ENCODE measurements at places on chromosomes 2 and 18.

GRCh38 chr18:32072321-32072720 is 19.4 kb upstream of the RNF138 start:
- H3K27ac ChIP-seq = no peak overlapping the region
- H3K4me1 ChIP-seq = peaks cover 8% of the 10 kb centered on the region
- no peaks in the 10 kb centered on the region for H3K27me3 ChIP-seq
- H3K4me3 ChIP-seq = no peak overlapping the region

DNA sequence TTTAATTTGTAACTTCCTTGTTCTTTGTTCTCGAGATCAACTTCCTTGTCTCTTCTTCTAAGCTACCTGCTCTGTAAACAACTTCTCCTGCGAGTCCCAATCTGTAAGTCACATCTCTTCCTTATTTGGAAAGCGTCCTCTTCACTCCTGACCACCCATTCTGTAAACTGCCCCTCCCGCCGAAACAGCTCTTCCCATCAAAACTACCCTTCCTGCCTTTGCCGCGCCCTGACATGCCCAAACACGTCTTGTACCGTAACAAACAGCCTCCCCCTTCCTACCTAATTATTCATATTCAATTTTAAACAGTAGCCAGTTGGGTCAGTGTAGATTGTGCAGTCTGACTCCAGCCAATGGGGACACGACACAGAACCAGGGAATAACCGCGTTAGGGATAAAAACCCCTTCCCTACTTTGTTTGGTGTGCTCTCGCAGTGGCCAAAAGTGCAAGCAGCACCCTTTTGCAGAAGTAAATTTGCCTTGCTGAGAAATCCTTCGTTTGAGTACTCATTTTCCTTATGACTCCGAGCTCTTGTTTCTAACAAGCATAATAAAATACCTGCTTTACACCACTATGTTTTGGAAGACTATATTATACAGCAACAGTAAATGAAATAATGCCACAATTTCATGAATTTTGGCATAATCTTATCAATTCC is 39.8 kb downstream of the PIAS2 start:
- peaks cover 20% of the 10 kb centered on the region for H3K4me1 ChIP-seq
- peak overlapping the region; percentile 62 for H3K27ac ChIP-seq
- H3K27me3 ChIP-seq = no peaks in the 10 kb centered on the region
- DNase-seq = no peak
- no peak overlapping the region for H3K4me3 ChIP-seq

DNA sequence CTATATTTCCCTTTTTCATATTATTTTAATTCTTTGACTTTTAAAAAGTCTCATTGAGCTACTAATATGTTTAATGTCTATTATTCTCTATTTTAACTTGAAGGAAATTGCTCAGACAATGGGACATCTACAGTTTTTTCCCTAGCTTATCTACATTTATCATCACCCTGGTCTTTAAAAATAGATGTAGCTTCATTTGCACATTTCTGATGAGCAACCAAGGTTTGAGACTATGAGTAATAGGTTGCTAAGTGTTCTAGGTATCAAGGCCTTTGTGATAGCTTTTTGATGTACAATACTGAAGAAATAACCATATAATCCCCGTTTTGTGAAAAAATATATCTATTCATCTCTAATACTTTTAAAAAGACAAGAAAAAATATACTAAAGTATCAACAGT is 47.0 kb downstream of the STAT4 start:
- H3K27me3 ChIP-seq = no peaks in the 10 kb centered on the region
- H3K27ac ChIP-seq = peak overlapping the region; percentile 61
- H3K36me3 ChIP-seq = peaks cover 28% of the 10 kb centered on the region
- H3K4me1 ChIP-seq = peaks cover 69% of the 10 kb centered on the region
- no peak for DNase-seq

GRCh38 chr18:48818329-48819254 is 132.2 kb downstream of the SMAD7 start:
- no peak overlapping the region for H3K4me3 ChIP-seq
- H3K27ac ChIP-seq = no peak overlapping the region
- H3K27me3 ChIP-seq = no peaks in the 10 kb centered on the region
- no peaks in the 10 kb centered on the region for H3K36me3 ChIP-seq

- H3K27me3 ChIP-seq = no peaks in the 10 kb centered on the region
- no peak for DNase-seq
- no peak overlapping the region for H3K27ac ChIP-seq
- peaks cover 37% of the 10 kb centered on the region for H3K36me3 ChIP-seq
- H3K4me3 ChIP-seq = no peak overlapping the region
Measured at GRCh38 chr18:21513292-21513691, 87.2 kb downstream of the ESCO1 start.

- H3K4me1 ChIP-seq = no peaks in the 10 kb centered on the region
- H3K4me3 ChIP-seq = no peak overlapping the region
- peaks cover 9% of the 10 kb centered on the region for H3K27me3 ChIP-seq
- no peak for DNase-seq
Measured at GRCh38 chr2:68330691-68331090, 10.9 kb upstream of the CNRIP1 start.

GRCh38 chr2:177429688-177430325 is 37.2 kb downstream of the AGPS start:
- no peak overlapping the region for H3K4me3 ChIP-seq
- no peaks in the 10 kb centered on the region for H3K27me3 ChIP-seq
- H3K4me1 ChIP-seq = peaks cover 13% of the 10 kb centered on the region
- H3K27ac ChIP-seq = no peak overlapping the region
- H3K36me3 ChIP-seq = peaks cover 79% of the 10 kb centered on the region

GRCh38 chr2:109046925-109047508 is 58.0 kb upstream of the EDAR start:
- H3K27ac ChIP-seq = no peak overlapping the region
- no peaks in the 10 kb centered on the region for H3K27me3 ChIP-seq
- no peaks in the 10 kb centered on the region for H3K36me3 ChIP-seq

DNA sequence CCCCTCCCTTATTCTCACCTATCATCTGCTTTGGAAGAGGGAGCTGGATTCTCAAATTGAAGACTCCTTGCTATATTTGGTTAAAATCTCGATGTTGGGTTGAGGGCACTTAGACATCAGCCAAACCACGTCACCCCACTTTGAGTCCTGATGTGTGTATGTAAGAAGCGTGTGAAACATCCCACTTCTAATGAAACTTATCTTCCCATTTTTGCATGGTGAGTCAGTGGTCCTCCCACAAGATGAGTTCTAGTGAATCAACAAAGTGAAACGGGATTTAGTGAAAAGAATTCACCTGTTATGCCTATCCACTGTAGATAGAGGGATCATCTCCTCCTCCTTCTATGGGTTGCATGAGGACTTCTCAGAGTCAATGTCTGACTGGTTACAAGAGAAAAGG is 51.4 kb upstream of the SPRED2 start:
- peaks cover 6% of the 10 kb centered on the region for H3K27me3 ChIP-seq
- no peaks in the 10 kb centered on the region for H3K36me3 ChIP-seq
- no peak overlapping the region for H3K27ac ChIP-seq
- H3K4me3 ChIP-seq = no peak overlapping the region
- DNase-seq = no peak

DNA sequence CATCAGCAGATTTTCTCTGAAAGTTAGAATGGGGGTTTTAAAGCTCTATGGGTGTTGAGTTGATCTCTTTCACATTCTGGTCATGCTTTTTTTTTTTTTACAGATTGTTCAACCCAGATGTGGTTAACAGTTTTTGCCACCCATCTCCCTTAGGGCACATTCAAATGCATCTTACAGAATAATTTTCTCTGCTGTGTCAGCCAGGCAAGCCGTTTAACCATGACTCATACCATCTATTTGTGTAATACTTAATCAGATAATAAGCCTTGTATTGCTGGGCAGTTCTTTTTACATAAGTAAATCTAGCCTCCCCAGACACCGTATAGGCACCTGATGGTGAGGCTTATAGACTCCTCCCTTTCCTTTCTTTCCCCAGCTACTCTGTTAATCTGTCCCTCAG is 62.0 kb downstream of the TGIF1 start:
- peaks cover 12% of the 10 kb centered on the region for H3K4me1 ChIP-seq
- no peaks in the 10 kb centered on the region for H3K27me3 ChIP-seq
- no peak overlapping the region for H3K27ac ChIP-seq
- H3K36me3 ChIP-seq = no peaks in the 10 kb centered on the region
- peak; percentile 10 for DNase-seq
- no peak overlapping the region for H3K4me3 ChIP-seq

- no peak for DNase-seq
- no peaks in the 10 kb centered on the region for H3K36me3 ChIP-seq
- H3K4me3 ChIP-seq = no peak overlapping the region
- no peaks in the 10 kb centered on the region for H3K27me3 ChIP-seq
- H3K27ac ChIP-seq = no peak overlapping the region
Measured at GRCh38 chr2:37566517-37566981, 104.9 kb downstream of the CDC42EP3 start.

- no peaks in the 10 kb centered on the region for H3K27me3 ChIP-seq
- no peak overlapping the region for H3K4me3 ChIP-seq
- peaks cover 32% of the 10 kb centered on the region for H3K36me3 ChIP-seq
- no peak for DNase-seq
- H3K4me1 ChIP-seq = peaks cover 5% of the 10 kb centered on the region
Measured at GRCh38 chr18:36843784-36844183, 14.9 kb downstream of the KIAA1328 start.

- no peak overlapping the region for H3K4me3 ChIP-seq
- no peak for DNase-seq
- peaks cover 4% of the 10 kb centered on the region for H3K36me3 ChIP-seq
- H3K27me3 ChIP-seq = no peaks in the 10 kb centered on the region
- H3K27ac ChIP-seq = no peak overlapping the region
Measured at GRCh38 chr2:135817466-135817865, 19.5 kb downstream of the LCT start.

- H3K27ac ChIP-seq = peak overlapping the region; percentile 95
- H3K27me3 ChIP-seq = no peaks in the 10 kb centered on the region
- DNase-seq = no peak
- no peak overlapping the region for H3K4me3 ChIP-seq
Measured at GRCh38 chr2:216118474-216118873, 9.3 kb downstream of the XRCC5 start.

- no peak overlapping the region for H3K4me3 ChIP-seq
- H3K36me3 ChIP-seq = peaks cover 4% of the 10 kb centered on the region
- peaks cover 2% of the 10 kb centered on the region for H3K27me3 ChIP-seq
- no peak overlapping the region for H3K27ac ChIP-seq
Measured at GRCh38 chr2:128467321-128467969, 148.8 kb upstream of the HS6ST1 start.

- H3K4me3 ChIP-seq = no peak overlapping the region
- no peak for DNase-seq
- H3K27me3 ChIP-seq = peaks cover 17% of the 10 kb centered on the region
- H3K36me3 ChIP-seq = no peaks in the 10 kb centered on the region
Measured at GRCh38 chr18:596288-596881, 403 bp upstream of the CLUL1 start.

All from activated naive CD4-positive, alpha-beta T cell treated with anti-CD3 and anti-CD28 coated beads for 36 hours (primary cell).